ENCODE measurements at places on chromosomes 16 and 17.

GRCh38 chr17:63820963-63821561 is 6.2 kb upstream of the PSMC5 start:
- DNase-seq = no peak

- no peak for DNase-seq
Observed at GRCh38 chr17:33987162-33987561, 267.9 kb upstream of the CCL2 start.

- no peak for DNase-seq
Observed at GRCh38 chr17:8451933-8452614, 16.4 kb downstream of the NDEL1 start.

DNA sequence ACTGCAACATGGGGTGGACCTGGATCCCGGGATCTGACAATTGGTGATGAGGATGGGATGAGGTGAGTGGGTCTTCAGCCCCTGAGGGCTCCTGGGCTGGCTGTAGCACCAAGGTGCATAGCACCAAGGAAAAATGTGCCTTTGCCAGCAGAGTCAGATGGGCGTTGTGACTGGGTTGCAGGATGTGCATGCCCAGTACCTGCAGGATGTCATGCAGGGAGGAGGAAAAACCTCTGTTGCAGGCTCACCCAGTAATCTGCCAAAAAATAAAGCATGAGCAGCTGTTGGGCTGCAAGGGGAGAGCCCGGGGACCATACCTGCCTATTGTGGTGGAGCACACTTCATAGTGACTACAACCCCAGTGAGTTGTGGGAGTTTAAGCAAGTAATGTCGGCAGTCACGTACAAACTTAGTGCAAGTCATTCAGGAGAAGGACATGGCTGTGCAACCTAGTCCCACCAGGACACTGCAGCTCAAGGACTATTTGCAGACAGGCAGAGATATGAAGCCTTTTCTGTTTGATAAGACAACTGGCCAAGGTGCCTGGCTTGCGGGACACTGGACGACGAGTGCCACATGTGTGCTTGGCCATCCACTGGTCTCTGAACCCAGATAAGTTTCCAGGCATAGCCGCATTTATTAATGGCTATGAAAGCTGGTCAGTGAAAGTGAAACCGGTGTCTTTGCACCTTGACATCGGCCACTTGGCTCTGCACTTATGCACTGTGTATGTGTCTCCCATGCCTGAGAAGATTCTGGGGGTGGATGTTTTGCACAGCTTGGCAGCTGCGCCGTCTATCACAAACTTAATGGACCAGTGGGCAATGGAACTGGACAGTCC is 499.8 kb downstream of the KCNJ2 start:
- no peak for DNase-seq

GRCh38 chr16:89246903-89247733 is 29.6 kb downstream of the ZNF778 start:
- DNase-seq = peak; percentile 93

GRCh38 chr16:67388591-67388990 is 4.7 kb downstream of the TPPP3 start:
- no peak for DNase-seq

DNA sequence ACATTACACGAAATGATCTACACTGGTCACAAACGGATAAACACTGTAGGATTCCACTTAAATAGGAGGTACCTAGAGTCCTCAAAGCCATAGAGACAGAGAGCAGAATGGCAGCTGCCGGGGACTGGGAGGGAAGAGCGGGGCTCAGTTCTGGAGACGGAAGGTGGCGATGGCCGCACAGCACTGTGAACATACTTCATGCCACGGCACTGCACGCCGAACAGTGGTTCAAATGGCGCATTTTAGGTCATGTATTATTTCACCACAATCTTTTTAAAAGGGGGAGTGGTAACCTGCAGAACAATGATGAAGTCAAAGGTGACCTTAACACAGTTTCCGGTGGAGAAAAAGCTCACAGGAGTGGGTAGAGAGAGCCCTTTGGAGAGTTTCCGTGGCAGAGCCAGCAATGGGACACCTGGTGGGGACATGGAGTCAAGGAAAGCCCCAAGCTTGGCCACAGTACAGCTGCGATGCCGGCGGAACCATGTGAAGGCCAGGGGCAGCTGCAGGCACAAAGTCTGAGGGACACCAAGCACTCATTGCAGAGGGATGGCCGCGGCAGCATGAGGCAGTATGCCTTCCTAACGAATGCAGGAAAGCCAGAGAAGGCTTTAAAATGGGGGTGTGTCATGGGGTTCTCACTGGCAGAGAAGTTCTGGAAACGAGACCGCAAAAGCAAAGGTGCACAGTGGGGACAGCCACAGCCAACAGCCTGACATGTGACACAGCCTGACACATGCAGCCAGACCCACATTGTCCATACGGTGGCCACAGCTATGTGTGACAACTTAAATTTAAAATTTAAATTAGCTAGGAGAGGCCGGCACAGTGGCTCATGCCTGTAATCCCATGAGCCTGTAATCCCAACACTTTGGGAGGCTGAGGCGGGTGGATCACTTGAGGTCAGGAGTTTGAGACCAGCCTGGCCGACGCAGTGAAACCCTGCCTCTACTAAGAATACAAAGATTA is 7.3 kb downstream of the FLCN start:
- DNase-seq = no peak

DNA sequence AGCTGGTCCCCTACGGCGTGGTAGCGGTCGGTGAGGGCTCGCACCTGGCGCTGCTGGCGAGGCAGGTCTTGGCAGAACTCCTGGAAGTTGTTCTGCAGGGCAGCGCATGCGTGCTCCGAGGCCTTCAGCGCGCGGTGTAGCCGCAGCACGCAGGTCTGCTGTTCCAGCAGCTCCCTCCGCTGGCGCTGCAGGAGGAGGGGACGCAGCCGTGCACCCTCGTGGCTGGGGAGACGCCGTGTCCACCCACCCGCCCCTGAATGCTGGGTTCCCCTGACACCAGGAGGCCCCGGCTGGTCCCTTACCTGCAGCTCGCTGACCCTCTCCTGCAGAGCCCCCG is 12.2 kb downstream of the EVPL start:
- no peak for DNase-seq

GRCh38 chr17:72387487-72387886 is 266.7 kb downstream of the SOX9 start:
- no peak for DNase-seq

DNA sequence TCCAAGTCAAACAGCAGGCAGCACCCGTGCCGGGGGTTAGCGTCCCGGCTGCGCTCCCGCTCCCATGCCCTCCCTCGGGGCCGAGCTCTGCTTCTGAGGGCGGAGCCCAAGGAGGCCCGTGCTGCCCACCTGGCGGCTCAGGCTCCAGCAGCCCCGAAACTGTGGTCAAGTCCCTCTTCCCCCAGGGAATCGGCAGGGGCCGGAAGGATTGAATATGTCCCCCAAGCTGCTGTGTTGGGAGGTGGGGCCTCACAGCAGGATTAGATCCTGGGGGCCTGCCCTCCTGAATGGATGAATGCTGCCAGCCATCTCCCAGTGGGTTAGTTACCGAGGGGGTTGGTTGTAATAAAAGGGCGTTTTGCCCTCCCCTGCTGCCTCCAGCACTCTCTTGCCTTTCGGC is 33.9 kb downstream of the MAP2K3 start:
- DNase-seq = no peak

GRCh38 chr16:68286153-68287074 is 22.1 kb downstream of the SLC7A6 start:
- peak; percentile 59 for DNase-seq

DNA sequence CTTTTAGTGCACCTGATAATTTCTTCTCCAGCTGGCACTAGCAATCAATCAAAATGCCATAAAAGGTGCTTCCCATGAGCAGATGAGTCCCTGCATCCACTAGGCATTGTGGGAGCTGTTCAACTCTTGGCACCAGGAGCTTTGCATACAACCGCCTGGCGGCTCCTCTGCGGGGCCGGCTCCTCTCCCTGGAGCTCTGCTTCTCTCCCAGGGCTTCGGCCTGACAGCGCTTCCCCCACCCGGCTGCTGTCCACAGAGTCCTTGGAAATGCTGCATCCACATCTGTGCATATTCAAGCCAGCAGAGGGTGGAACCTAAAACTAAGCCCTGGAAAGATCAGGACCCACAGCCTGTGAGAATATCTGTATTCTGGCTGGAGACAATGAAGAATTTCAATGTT is 62.9 kb downstream of the LMF1 start:
- no peak for DNase-seq

DNA sequence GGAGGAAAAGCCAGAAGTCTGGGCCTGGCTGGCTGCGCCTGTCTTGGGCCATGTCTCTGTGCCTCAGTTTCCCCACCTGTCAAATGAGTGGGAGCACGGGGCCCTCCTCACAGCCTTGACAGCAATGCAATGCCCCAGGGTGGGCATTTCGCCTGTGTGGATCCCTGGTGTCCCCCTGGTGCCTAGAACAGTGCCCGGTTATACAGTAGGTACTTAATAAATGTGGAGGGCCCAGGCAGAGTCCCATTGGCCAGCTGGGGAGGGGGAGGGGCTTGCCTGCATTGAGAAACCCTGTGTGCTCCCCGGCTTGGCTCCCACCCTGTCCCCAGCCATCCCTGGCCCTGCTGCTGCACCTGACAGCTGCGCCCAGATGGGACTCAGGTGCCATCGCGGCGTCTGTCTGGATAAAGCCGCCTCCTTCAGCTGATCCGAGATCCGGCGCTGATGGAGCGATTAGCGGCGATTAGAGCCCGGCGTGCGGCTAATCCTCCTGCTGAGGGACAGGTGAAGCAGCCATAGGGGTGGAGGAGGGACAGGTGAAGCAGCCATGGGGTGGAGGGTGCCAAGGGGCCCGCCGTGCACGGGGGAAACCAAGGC is 12.4 kb downstream of the ZFPM1 start:
- DNase-seq = peak; percentile 21

DNA sequence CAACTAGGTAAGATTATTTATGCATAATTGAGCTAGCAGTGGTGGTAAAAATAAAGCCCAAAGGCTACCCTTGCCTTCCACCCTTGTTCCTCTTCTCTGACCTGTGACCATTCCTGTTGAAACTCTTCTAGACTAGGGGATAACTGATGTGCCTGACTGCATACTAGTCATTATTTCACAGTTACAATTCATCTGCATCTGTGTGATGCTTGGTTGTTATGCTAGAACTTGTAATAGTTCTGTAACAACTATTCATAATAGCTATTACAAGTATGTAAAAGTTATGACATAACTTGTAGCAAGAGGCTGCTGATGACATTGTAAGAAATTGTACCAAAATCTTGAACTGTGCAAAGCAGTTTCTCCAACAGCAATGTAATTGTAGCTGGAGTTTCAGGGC is 2.4 kb upstream of the VAC14 start:
- DNase-seq = no peak

DNA sequence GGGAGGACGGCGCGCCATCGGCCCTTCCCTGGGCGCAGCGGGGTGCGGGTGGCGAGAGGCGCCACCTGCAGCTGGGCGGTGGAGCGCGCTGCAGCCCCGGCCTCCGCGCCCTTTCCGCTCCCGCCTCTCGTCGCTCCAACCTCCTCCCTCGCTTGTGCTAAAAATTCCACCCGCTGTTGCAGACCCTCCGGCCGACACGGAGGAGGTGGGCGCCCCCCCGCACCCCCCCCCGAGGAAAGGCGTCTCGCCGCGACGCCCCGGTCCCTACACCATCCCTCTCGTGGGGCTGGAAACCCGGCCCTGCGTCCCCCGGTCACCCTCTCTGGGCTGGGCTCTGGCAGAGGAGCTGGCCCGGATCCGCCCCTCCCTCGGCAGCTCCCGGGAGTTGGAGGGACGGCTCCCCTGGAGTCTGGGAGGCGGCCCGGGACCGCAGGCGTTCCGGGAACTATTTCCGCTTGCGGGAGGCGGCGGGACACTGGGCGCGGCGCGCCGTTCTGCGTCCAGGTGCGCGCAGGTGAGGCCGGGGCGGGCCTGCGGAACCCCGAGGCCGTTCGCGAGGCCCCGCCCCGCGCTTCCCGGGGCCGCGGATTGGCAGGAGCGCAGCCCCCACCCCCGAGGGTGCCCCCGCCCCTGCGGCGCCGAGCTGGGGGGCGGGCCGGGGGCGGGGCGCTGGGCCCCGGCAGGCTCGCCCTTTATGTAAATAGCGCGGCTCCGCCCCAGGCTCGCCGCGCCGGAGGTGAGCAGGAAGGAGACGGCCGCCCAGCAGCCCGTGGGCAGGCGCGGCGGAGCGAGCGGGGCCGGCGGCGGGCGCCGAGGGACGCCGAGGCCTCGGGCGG is at the start of gene LLGL2:
TSS of gene LLGL2 (plus strand) at position 728 of the 836 bp plus-strand sequence. CDS start 17,730 bp downstream, outside the sequence.
- peak; percentile 89 for DNase-seq

- peak; percentile 43 for DNase-seq
Observed at GRCh38 chr17:49224198-49224996, 6.2 kb downstream of the PHOSPHO1 start.

DNA sequence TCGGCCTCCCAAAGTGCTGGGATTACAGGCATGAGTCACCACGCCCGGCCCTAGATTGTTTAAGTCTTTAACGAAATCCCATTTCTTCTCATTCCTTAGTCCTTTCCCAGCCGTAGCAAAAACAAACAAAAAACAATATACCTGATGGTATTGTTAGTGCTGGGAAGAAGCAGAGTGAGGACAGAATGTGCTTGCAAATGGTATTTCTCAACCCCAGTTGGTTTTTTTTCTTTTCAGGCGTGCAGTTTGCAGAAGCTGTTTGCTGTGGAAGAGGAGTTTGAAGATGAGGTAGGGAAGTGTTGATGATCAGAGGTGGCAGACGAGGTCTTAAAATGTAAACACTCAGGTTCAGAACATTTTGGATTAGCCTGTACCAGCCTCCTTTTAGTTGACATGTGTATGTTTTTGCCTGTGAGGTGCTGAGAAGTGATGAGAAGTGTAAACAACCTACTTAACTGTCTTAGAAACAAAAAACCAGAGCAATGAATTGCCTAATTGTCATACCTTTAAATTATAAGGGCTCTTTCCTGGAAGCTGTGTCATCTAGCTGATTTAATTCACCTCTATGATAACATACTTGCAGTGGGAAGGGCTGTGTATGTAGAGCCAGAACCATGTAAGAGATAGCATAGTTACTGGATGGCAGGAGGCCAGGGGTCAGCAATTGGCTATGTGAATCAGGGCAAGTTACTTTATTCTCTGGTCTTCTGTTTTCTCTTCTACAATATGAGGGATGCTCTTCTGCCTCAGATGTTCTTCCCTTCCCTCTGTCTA is 3.4 kb downstream of the HROB start:
- DNase-seq = no peak

DNA sequence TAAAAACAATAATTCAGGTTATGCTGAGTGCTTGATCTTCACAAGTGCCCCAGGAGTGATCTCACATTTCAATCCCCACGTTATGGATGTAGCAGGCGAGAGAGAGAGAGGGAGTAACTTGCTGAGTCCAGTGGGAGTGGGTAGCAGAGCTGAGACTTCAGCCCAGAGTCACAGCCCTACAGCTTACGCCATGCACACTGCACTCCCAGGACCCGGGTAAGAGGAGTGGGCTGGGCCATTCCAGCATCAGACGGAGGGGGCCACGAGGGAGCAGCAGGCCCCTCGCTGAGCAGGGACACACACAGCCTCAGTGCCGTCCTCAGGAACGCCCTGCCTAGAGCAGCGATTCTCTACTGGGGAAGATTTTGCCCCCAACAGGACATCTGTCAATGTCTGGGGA is 9.8 kb upstream of the KIF19 start:
- DNase-seq = no peak

Measured in hematopoietic multipotent progenitor cell treated with erythropoietin and hydrocortisone succinate and interleukin-3 and kit ligand, for 6 days (in vitro differentiated cells).